ENCODE measurements at places on chromosomes 3 and 15.

GRCh38 chr3:188164248-188164687, 10.3 kb downstream of the LPP start:
- DNase-seq: no peak

GRCh38 chr3:156674911-156675829, 780 bp downstream of the TIPARP start:
- peak; percentile 57 for DNase-seq

DNA sequence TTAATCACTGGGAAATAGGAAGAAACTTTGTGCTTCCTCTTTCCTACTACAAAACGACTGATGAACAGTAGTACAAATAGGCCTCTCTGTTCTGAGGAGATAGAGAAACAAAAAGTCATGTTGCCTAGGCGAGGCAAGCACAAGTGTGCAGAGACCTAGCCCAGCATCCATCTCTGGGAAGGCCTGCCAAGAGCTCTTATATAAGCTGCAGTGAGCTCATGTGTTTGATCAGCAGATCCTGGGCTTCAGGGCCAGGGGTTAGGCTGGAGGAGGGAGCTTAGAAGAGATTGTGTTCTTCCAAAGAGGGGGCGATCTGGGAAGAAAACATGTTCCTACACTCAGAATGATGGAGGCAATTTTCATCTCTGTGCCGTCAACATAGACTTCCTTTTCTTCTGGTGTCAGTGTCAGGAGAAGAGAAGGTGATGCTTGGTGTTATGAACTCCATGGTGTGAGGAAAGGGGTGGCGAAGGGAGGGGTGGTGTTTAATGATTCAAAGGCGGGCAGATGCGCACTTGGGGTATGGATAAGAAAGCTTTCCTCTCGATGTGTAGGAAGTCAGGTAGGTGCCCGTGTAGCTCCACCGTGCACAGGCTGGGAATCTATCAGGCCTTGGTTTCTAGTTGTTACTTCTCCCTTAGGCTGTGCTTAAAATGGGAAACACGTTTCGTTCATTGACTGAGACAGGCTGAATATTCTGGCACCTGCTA, 29.5 kb upstream of the ETV5 start:
- DNase-seq: no peak

GRCh38 chr15:35362195-35362829, 183.7 kb downstream of the DPH6 start:
- DNase-seq: no peak
